ENCODE measurements at places on chromosomes 12 and 14.

GRCh38 chr14:71497645-71498086 lies 434.6 kb upstream of the RGS6 start:
- DNase-seq: no peak

GRCh38 chr12:66929121-66929520 lies 250.2 kb upstream of the GRIP1 start:
- DNase-seq: no peak

DNA sequence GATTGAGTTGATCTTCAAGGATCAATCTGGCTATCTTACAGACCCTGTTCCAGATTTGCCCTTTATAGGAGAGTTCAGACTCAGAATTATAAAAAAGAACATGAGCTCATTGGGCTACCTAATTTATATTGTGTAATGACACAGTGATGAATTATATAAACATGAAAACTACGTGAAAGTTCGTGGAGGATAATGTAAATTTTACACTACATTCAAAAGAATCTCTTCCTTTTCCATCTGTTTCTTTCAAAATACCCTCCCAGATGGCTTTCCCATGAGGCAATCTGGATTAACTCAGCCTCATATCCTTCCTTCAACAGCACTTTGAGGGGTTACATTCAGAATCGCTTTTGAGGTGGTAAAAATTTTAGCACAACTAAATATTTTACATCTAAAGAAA lies 129.3 kb downstream of the HMGA2 start:
- DNase-seq: no peak

- no peak for DNase-seq
These were observed 54.9 kb upstream of the GNG2 start for GRCh38 chr14:51805541-51805940.

DNA sequence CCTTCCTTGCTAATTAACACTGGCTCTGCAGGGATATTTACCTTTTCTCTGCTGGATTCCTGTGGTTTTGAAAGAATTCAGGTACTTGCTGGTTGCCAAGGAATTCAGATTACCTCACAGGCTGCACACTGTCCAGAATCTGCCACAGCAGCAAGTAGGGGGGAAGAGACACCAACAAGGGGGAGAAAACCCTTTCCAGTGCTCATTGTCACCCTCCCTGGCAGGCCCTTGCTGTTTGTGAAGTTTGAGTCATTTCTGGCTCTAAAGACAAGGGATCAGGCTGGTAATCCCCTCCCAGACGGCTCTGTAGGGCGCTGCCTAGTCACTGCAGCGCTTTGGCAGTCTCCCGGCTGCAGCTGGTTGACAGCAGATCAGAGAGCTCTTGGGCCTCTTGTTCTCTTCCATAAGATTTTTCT lies 50.8 kb downstream of the TTLL5 start:
- no peak for DNase-seq

DNA sequence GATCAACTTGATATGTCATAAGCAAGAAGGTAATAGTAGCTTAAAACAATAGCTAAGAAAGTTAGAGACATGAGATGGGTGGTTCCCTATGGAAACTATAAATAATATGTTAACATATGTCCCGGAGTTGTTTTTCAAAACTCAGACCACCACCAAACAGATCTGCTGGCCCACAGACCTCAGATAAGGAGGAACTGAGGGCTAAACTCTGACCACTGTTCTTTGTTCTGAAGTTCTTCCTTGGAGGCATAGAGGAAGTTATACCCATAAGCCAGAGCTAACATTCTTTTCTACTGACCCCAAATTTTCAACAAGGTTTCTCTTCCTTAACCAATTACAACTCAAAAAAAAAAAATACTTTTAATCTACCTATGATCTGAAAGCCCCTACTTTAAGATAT lies 156.1 kb upstream of the FSCB start:
- DNase-seq: no peak

GRCh38 chr12:40171501-40171900 lies 53.3 kb upstream of the LRRK2 start:
- DNase-seq: no peak

GRCh38 chr14:57161583-57162234 lies 107.0 kb downstream of the EXOC5 start:
- no peak for DNase-seq

GRCh38 chr12:94614288-94614721 lies 36.1 kb downstream of the TMCC3 start:
- no peak for DNase-seq

GRCh38 chr12:42442888-42443287 lies 116.9 kb downstream of the PPHLN1 start:
- DNase-seq: no peak

DNA sequence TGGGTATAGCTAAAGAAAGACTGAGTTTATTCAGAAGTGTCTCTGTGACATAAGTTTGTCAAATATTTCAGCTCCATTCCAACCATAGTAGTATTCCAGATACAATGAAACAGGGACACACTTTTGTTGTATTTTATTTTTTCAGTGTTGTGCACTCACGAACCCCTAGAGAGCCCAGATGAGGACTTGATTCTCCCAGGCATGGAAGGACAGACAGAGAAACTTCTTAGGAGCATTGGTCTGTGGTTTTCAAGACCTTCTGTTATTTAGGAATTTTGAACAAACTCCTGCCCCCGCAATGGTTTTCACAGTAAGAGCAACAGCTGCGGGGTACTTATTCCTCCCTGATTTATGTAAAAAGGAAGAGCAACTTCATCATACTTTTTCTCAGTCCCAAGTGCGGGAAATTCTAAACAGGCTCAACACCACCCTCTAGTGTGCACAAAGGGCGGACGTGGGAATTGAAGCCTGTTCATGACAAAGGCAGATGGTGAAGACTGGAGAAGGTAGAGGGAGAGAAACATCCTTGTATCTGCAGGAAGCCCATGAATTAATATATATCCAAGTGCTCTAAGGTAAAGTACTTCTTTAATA lies 147.6 kb downstream of the PAH start:
- no peak for DNase-seq

DNA sequence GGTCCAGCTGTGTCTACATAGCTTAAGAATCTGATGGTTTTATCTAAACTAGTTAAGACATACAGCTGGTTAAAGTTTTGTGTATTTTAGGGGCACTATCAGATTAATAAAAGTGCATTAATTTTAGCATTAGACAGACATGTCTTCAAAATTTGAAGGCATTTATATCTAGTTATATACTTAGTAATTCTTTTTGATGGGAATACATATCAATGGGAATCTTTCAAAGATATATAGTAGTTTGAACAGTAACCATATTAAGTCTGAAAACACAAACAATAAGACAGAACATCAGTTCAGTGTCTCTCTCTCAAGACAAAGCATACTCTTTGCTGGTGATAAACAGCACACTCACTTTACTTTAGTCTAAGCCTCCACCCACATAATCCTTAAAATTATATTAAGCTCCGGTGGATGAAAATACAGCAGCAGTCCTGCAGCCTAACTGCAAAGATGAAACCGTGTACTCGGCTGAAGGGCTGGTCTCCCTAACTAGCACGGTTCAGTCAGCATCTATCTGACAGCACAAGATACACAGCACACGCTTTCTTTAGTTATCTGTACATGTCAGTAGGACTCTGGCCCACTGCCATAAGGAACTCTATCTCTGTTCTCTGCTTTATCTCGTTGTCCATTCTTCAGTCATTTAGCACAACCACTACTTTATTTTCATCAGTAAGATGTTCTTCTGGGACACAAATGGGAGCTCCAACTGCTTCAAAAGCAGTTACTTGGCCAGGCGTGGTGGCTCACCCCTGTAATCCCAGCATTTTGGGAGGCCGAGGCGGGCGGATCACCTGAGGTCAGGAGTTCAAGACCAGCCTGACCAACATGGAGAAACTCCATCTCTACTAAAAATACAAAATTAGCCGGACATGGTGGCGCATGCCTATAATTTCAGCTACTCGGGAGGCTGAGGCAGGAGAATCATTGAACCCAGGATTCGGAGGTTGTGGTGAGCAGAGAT lies 80.5 kb downstream of the MED13L start:
- DNase-seq: no peak

DNA sequence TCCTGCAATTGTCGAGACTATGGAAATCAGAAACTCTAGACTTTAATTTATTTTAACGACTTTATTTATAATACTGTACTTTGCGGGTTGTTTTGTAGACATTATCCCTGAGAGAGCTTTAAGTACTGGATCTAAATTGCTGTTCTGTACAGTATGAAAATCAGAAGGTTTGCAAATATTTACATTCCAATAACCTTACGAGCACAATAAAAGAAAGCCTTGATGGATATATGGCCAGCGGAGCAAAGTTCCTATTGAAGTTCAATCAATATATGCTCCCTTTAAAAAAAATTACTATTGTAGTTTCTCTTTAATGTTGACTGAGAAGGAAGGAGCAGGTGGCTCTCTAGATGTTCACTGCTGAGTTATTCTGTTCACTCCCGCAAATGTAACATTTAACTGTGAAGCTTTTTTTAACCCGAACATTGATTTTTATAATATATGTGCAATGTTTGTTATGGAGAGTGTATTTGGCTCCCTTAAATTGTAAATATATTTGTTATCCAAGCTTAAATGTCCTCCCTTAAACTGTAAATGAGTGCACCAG lies 235.3 kb downstream of the PLCZ1 start:
- no peak for DNase-seq

DNA sequence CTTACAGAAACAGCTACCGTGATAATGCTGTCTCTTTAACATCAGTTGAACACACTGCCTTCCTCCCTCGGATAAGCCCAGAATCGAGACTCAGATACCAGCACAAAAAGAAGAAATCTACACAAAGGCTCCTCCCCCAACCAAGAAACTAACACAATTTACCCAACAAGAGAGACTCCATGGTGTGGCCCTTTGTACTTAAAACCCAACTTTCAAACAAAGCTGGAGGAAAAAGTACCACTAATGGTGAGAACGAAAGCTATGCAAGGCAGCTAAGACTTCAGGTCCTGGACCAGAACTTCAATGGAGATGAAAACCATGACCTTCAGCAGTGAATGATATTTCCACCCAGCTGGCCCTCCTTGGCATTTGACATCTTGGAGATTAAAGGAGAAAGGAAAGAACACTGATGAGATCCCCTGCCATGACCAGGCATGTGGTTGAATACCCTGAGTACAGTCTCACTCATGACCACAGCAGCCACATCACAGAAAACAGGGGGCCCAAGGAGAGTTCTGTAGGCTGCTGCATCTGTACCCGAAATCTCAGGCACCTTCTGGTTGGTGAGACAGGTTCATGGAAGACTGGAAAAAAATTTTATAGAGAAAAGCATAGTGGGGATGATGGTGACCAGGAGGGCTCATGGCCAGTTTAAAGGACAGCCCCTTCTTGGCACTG lies 36.7 kb downstream of the RBM19 start:
- DNase-seq: no peak

- DNase-seq: no peak
These were observed 334.0 kb upstream of the FLRT2 start for GRCh38 chr14:85195872-85196477.

DNA sequence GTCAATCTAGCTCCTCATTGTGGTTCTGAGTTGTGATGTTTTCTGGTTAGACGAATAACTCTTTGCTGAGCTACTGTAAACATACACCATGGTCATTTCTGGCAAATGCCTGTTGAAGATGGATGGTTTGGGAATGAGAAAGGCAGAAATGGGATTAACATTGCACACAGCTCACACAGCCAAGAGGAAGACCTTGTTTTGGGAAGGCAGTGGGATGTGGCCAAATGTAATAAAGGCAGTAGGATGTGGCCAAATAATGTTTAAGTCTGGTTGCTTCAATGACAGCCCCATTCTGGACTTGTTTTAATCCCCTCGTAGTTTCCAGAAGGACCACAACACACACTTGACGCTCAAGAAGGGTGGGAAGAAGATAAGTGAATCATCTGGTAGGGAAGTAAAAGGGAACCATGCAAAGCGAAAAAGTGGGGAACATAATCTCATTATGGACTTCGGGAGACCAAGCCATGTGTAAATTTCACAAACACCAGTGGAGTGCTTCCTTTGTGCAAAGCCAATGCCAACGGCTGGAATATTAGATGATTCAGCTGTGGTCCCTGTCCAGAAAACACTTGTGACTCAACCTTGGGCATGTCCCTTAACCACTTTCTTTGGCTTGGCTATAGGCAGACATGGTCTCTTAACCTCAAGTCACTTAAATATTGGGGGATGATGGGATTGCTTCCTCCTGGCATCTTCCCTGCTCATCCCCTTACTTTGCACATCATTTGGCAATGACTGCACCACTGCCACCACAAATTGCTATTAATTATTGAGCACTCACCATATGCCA lies 284.4 kb upstream of the CRY1 start:
- no peak for DNase-seq

GRCh38 chr12:64714551-64714968 lies 44.6 kb downstream of the GNS start:
- DNase-seq: no peak

GRCh38 chr14:99517643-99518381 lies 36.6 kb downstream of the CCNK start:
- DNase-seq: no peak

DNA sequence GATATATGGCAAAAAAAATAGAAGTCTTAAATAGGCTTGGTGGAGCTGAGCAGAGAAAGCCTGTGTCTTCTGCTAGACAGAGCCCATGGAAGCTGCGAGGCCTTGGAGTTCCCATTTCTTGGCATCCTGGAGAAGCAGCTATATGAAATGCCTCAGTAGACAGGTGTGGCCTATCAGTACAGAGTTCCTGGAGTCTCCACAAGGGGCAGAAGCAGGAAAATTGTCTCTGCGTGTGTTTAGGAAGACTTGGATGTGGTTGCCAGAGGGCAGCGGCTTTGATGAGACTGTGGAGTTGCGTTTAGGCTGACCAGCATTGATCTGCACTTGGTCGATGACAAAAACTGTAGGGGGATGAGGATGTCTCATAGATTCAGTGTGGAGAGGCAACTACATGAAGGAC lies 334.5 kb upstream of the SEL1L start:
- no peak for DNase-seq

- no peak for DNase-seq
These were observed 300.7 kb upstream of the SEL1L start for GRCh38 chr14:81834308-81834707.

DNA sequence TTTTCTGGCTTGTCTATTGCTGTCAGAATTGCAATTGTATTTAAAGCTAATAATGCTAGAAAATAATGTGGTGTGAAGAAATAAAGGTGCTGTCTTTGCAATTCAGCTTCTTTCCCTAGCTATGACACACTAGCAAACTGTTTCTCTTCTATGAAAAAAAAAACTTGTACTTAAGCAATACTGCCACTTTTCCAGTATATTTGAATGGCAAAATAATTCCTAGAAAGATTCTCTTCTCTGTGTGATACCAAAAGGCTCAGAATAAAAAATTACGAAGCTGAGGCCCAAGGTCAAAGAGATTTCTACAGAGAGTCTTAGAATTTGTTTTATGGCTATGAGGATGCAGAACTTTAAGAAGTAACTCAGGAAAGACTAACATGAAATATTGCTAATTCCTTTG lies 235.5 kb downstream of the ADAMTS20 start:
- no peak for DNase-seq

GRCh38 chr12:20260851-20261250 lies 107.5 kb upstream of the PDE3A start:
- DNase-seq: no peak

GRCh38 chr12:51399891-51400290 lies 8.7 kb upstream of the GALNT6 start:
- DNase-seq: no peak
